ENCODE measurements at places on chromosomes 12 and 14.

- no peak for DNase-seq
These were observed 1.8 kb downstream of the ISCA2 start for GRCh38 chr14:74495356-74495755.

GRCh38 chr12:15520083-15520482, 197.8 kb downstream of the PTPRO start:
- DNase-seq, result no peak

DNA sequence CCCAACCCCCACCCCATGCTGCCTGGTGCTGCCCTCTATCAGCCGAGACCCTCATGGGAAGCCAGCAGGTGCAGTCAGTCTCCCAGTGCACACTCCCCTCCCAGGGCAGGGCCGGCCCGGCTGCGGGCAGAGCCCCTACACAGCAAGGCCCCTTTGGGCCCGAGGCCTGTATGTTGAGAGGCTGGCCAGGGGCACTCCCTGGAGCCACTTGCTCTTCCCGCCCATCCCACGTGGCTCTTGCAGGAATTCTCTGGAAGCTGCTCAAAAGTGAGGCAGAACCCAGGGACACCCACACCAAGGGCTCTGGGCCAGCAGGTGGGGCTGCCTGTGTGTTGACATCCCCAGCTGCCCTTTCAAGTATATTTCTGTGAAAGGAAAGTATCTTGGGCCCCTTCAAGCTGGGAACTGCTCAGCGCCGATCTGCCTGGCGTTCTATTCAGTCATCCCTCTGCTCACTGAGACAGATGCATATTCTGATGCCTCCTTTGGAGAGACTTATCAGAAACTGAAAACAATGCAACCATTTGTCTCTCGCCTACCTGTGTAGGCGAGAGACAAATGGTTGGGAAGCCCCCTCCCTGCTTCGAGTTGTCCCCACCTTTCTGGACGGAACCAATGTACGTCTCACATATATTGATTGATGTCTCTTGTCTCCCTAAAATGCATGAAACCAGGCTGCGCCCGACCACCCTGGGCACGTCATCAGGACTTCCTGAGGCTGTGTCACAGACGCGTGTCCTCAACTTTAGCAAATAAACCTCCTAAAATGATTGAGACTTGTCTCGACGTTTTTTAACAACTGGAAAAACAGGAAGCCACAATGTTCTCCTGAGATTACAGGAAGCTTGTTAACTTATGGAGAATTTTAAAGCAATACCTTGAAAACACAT, 6.0 kb downstream of the GPR132 start:
- no peak for DNase-seq

DNA sequence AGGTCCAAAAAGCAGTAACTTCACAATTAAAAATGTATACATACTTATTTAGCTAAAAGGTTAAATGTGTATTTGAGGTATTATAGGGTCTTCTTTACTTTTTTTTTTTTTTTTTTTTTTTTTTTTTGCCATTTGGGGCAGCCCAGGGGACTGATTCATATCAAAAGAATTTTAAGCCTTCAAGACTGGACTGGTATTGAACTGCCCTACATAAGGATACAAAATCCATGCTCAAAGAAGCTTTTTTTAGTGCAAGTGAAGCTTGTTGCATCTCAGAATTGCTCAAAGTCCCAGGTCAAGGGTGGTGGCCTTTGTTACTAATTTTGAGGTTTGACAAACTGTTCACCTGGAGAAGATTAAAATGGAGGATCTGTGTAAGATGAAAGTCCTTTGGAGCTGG, 124.0 kb downstream of the APAF1 start:
- DNase-seq, result no peak

DNA sequence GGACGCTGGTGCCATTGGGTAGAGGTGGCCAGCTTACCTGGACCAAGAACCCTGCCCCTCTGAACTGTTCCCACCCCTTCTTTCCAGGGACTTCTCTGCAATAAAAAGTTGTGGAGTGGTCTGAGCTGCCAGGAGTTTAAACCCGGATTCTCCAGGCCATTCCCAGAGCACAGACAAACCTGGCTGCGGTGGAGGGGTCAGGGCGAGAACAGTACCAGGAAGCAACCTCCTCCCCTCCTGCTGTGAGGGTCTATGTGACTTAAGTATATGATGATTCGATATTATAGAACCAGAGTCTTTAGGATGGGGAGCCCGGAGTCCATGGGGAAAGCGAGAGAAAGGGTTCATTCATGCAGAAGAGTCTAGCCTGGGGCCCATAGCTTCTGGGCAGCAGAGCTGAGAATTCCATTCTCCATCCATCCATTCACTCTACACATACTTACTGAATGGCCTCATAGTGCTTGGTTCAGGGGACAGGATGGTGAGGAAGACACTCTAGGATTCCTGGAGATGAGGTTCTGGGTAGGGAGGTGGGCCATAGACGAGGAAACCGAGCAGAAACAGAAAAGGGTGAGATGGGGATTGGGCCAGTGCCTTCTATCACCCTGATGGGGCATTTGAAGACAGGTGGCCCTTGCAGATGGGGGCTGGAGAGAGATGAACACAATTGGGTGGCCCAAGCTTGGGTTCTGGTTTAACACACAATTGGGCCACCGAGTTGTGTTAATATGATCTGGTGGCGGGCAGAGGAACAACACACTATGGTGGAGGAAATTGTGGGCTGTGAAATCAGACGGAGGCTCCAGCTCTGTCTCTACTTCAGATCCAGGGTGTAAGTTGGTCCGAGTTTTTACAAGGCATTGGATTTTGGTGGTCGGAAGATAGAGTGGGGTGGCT, 5.2 kb downstream of the KRT86 start:
- no peak for DNase-seq

DNA sequence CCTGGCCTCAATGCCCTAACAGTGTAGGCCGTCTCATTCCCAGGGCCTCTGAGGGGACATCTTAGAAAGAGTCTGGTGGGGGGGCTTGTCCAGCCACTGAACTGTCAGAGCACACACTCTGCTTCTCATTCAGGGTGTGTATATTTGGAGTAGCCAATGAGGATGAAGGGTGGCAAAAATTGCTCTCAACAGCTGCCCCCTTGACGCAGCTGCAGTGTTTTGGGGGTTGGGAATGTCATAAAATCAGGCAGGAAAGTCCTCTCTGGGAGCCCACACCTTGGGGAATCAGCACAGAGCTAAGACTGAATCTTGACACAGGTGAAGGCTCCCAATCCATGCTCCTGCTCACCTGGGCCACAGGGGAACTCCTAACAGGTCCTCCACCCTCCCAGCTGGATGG, 1.5 kb downstream of the RASAL1 start:
- DNase-seq, result no peak

- DNase-seq, result peak; percentile 21
These were observed 22.4 kb upstream of the GPR33 start for GRCh38 chr14:31510222-31510621.

GRCh38 chr14:94682061-94682516, 69.9 kb downstream of the SERPINA3 start:
- DNase-seq, result no peak

DNA sequence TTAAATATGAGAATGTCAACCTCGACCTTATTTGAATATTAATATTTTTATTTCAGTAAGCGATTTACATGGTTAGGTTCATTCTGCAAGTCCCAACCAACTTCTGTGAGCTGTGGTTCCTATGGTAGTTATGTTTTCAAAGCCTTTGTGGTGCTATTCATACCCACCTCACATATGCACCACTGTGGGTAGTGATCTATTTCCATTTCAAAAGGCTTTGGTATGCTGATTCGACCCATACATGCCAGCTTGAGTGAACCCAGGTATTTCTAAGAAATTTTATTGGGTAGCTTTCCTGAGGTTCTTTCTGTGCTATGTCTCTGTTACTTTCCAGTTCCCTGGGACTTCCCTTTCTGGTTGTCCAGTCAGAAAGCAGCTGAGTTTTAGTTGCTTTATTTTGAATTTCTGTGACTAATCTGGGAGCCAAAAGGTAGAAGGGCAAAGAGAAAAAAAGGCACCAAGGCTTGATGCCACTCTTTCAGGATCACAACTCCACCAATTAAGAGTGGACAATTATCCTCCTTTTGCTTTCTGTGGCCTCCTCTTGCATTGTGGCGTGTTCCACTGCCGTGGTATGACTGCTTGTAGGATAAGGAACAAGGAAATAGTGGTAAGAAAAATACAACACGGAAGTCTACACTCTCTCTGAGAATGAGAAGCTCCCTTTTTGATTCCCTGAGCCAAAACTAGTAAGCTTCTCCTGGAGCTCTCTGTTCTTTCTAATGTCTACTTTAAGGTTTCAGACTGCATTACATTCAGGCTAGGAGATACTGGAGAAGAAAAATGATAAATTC, 729.1 kb downstream of the NOVA1 start:
- no peak for DNase-seq

GRCh38 chr12:48957141-48958048, at the start of gene ARF3:
ARF3 (minus strand) TSS chr12:48957487; CDS start chr12:48941095, 16,392 bp downstream.
- DNase-seq, result peak; percentile 97

GRCh38 chr12:30908722-30909348, 17.7 kb upstream of the TSPAN11 start:
- no peak for DNase-seq

DNA sequence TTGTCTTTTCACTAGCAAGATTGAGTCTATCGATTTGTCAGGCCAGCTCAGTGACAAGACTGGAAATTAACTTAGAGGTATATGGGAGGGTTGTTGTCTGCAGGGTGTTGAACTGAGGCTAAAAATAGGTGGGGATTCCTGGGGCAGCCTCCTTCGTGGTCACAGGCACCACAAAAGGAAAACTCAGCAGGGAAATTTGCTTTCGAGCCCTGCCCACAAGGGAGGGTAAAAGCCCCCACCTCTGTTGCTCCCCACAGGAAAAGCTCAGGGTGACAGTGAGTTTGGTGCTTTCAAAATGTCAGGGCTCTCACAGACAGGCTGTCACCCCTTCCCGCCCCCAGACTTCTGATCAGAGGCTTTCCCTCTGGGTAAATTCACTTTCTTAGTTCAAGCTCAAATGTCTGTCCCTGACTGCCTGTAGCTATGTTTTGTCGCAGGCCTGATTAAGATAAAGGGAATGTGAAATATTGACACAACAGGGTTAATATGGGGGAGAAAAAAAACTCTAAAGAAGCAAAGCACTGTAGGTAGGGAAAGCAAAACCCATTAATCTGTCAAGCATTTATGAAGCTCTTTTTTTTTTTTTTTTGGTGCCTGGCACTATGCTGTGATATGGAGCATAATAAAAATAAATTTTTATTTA, 11.7 kb upstream of the NFKBIA start:
- DNase-seq, result no peak

All from K562 (cell line).